ENCODE measurements at places on chromosomes 2 and 18. TPM values are rescaled to one million over a fixed set of nuclear protein-coding genes. Genes with fewer than 3 reads are reported as not detected.

The SLC30A3 gene
- polyA plus RNA-seq, result 111 TPM

The TLX2 gene
- 1.1 TPM for polyA plus RNA-seq

The WNT6 gene
- polyA plus RNA-seq, result 2.7 TPM

The TMEM247 gene
- 59.4 TPM for polyA plus RNA-seq

The NPAS2 gene
- 20.4 TPM for polyA plus RNA-seq

The KLHL41 gene
- polyA plus RNA-seq, result 11.7 TPM

The MC5R gene
- polyA plus RNA-seq, result not detected

- H3K4me3 ChIP-seq, result no peak overlapping the region
- no peak overlapping the region for H3K27ac ChIP-seq
- no peaks in the 10 kb centered on the region for H3K4me1 ChIP-seq
- no peak for DNase-seq
Observed at GRCh38 chr2:579961-580360, 97.2 kb downstream of the TMEM18 start.

DNA sequence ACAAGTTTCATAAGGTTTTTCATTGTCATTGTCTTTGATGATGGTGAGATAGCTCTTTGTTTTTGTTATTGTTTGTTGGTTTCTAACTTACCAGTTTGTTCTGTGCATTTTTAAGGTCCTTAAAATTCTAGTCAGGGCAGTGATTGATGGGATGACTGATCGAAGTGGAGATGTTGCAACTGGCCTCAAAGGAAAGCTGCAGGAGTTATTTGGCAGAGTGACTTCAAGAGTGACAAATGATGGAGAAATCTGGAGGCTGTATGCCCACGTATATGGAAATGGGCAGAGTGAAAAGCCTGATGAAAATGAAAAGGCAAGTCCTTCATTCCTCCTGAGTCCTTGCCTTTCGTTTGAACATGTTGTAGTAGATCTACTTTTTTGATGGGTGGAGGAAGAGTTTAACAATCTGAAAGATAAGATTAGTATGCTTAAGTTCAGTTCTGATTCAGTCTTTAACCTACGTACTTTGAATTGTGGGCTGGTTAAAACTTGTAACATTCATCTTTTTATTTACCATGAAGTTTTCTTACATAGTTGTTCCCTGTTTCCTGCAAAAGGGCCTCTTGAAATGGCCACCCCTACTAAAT is 135.8 kb upstream of the LTBP1 start:
- no peak overlapping the region for H3K4me3 ChIP-seq
- no peak overlapping the region for H3K27ac ChIP-seq
- no peaks in the 10 kb centered on the region for H3K27me3 ChIP-seq
- DNase-seq, result no peak
- H3K36me3 ChIP-seq, result no peaks in the 10 kb centered on the region
- H3K4me1 ChIP-seq, result no peaks in the 10 kb centered on the region

GRCh38 chr18:1292167-1292566 is 387.5 kb downstream of the ADCYAP1 start:
- no peaks in the 10 kb centered on the region for H3K4me1 ChIP-seq
- no peaks in the 10 kb centered on the region for H3K36me3 ChIP-seq
- H3K27ac ChIP-seq, result no peak overlapping the region
- H3K27me3 ChIP-seq, result no peaks in the 10 kb centered on the region
- H3K4me3 ChIP-seq, result no peak overlapping the region

DNA sequence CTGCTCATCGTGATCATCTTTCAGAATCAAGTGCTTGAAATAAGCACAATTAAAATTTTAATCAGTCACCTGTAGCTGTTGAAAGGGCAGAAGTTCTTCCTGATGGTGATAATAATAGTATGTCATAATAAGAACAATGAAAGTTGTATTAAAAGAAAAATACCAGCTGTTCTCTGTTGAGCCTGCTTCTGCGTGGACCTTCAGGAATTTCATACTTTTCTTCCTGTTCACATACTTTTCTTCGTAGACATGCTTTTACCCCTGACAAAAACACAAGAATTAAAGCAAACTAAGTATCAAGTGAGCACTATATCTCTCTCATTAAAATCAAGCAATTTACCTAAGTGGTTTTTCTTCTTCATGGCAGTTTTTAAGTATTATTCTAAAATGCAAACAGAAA is 79.2 kb downstream of the BARD1 start:
- DNase-seq, result no peak
- H3K27me3 ChIP-seq, result no peaks in the 10 kb centered on the region
- H3K4me3 ChIP-seq, result no peak overlapping the region

GRCh38 chr2:12291303-12291702 is 425.4 kb upstream of the TRIB2 start:
- no peak overlapping the region for H3K27ac ChIP-seq
- no peaks in the 10 kb centered on the region for H3K36me3 ChIP-seq

- no peak overlapping the region for H3K27ac ChIP-seq
- no peak for DNase-seq
- H3K4me3 ChIP-seq, result no peak overlapping the region
Observed at GRCh38 chr2:11578081-11578948, 44.5 kb downstream of the GREB1 start.

DNA sequence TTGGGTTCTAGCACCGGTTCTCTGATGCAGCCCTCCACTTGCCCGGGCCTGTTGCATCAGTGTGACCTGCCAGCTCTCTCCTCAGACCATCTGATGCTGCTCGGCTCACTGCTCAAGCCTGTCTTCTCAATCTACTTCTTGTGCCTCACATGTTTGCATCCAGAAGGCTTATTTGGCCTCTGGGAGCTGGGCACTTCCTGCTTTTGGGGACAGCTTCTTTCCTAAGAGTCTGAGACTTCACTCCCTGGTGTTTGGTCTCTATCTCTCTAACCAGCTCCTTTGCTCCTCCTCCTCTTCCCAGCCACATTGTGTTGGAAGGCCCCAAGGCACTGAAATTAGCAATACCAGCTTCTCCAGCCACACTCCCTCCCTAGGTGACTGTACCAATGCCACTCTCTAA is 212.8 kb downstream of the CDCA7 start:
- H3K27ac ChIP-seq, result no peak overlapping the region
- no peak overlapping the region for H3K4me3 ChIP-seq
- H3K4me1 ChIP-seq, result peaks cover 7% of the 10 kb centered on the region
- no peaks in the 10 kb centered on the region for H3K36me3 ChIP-seq

DNA sequence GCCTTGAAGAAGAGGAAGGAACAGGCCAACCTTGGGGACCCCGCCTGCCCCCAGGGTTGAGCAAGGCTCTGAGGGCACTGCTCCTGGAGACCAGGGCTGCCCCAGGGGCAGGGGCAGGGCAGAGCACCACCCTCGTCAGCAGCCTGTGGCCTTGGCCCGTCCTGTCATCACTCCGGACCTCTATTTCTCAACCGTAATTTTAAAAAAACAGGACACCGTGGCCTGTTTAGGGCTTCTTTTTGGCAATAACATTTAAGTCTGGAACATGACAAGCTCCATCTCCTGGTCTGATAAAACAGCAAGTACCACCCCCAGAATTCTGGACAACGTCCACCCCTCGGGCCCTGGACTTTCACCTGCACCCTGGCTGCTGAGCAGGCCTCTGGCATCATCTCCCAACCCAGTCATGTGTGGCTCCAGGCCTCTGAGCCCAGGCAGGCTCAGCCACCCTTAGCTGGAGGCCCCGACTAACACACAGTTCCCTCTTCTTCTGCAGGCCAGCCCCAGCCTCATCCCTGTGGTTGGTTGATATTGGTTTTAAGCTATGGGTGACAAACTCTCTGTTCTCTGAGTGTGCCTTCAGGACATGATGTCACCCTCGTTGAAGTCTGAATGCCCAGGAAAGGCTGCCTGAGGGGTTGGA is 22.6 kb upstream of the ID2 start:
- no peaks in the 10 kb centered on the region for H3K36me3 ChIP-seq
- no peaks in the 10 kb centered on the region for H3K27me3 ChIP-seq
- H3K27ac ChIP-seq, result no peak overlapping the region
- no peak for DNase-seq
- no peak overlapping the region for H3K4me3 ChIP-seq
- peaks cover 5% of the 10 kb centered on the region for H3K4me1 ChIP-seq

GRCh38 chr2:11389551-11390398 is 45.3 kb upstream of the ROCK2 start:
- no peak for DNase-seq
- no peaks in the 10 kb centered on the region for H3K27me3 ChIP-seq
- no peak overlapping the region for H3K27ac ChIP-seq
- H3K4me1 ChIP-seq, result peaks cover 7% of the 10 kb centered on the region
- no peaks in the 10 kb centered on the region for H3K36me3 ChIP-seq
- no peak overlapping the region for H3K4me3 ChIP-seq

DNA sequence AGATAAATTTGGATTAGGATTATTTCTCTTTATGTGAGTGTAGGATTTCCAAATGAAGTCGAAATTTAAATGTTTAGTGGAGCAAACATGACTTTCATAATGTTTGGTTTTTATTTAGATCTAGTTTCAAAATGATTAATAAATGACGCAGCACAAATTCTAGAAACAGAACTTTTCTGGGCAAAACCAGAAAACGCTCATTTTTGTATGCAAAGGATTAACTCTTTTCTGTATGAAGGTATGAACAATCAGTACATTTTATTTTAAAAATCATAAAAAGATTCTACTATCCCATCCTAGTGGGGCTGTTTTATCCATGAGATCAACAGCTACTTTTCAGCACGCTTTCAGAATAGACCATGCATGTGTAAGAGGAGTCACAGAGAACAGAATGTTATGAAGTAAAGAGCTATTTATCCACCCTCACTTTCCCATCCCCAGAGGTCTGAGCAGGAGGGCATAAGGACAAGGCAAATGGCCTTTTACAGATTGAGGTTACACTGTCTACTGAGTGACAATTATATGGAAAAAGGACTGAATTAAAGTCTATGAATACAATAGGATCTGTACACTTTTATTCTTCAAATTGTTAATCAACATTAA is 270.8 kb downstream of the ZEB2 start:
- no peak for DNase-seq
- no peaks in the 10 kb centered on the region for H3K4me1 ChIP-seq
- H3K27me3 ChIP-seq, result no peaks in the 10 kb centered on the region

GRCh38 chr18:3525870-3526420 is 76.0 kb downstream of the TGIF1 start:
- H3K27me3 ChIP-seq, result no peaks in the 10 kb centered on the region
- no peak overlapping the region for H3K27ac ChIP-seq
- H3K36me3 ChIP-seq, result no peaks in the 10 kb centered on the region
- peak; percentile 13 for DNase-seq
- peaks cover 31% of the 10 kb centered on the region for H3K4me1 ChIP-seq

- no peak overlapping the region for H3K4me3 ChIP-seq
- no peak for DNase-seq
- H3K36me3 ChIP-seq, result no peaks in the 10 kb centered on the region
- no peak overlapping the region for H3K27ac ChIP-seq
- H3K4me1 ChIP-seq, result no peaks in the 10 kb centered on the region
Observed at GRCh38 chr2:128234613-128235012, 84.1 kb downstream of the HS6ST1 start.

DNA sequence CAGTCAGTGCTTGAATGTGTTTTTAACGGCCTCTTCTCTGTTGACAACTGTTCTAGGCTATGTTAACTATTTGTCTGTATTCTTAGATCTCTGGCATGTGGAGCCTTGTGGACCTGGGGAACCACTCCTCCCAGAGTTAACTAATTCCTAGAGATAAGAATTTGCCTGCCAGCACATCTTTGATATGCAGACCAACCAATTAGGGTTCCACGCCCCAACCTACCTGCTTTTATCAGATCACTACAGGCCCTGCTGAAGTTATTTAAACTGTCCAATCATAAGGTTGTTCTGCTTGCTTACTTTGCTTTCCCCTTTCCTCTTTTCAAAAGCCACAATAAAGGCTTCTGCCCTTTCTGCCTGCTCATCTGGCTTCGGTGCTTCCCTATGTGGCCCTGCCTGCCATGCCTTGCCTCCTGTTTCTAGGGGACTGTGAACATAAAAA is 8.5 kb upstream of the CYBRD1 start:
- no peak overlapping the region for H3K4me3 ChIP-seq
- H3K4me1 ChIP-seq, result no peaks in the 10 kb centered on the region
- H3K36me3 ChIP-seq, result no peaks in the 10 kb centered on the region
- H3K27me3 ChIP-seq, result no peaks in the 10 kb centered on the region

GRCh38 chr2:150697596-150697995 is 210.1 kb upstream of the RND3 start:
- DNase-seq, result peak; percentile 39
- H3K27me3 ChIP-seq, result no peaks in the 10 kb centered on the region
- no peaks in the 10 kb centered on the region for H3K4me1 ChIP-seq
- no peak overlapping the region for H3K4me3 ChIP-seq
- peak overlapping the region; percentile 1 for H3K27ac ChIP-seq
- H3K36me3 ChIP-seq, result no peaks in the 10 kb centered on the region

DNA sequence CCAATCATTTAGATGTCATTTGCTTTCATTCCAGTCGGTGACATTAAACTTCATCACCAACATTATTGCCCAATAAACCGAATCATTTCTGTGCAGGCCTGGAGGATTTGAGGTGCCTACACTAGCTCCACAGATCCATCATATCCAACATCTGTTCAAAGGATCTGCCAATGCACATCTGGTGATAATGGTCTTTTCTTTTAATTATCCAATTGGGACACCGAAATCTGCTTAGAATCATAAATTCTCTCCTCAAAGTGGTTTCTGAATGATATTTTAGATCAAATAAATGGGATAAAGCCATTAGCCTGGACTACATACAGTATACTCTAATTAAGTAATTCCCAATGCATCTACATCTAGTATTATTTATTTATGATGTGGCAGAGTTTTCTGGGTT is 85.6 kb downstream of the ABCA12 start:
- no peak overlapping the region for H3K4me3 ChIP-seq
- no peak overlapping the region for H3K27ac ChIP-seq
- no peak for DNase-seq
- H3K27me3 ChIP-seq, result no peaks in the 10 kb centered on the region
- no peaks in the 10 kb centered on the region for H3K36me3 ChIP-seq

- no peak for DNase-seq
- H3K36me3 ChIP-seq, result no peaks in the 10 kb centered on the region
- no peaks in the 10 kb centered on the region for H3K27me3 ChIP-seq
- no peak overlapping the region for H3K4me3 ChIP-seq
- no peaks in the 10 kb centered on the region for H3K4me1 ChIP-seq
Observed at GRCh38 chr18:3874581-3874980, 424.6 kb downstream of the TGIF1 start.

DNA sequence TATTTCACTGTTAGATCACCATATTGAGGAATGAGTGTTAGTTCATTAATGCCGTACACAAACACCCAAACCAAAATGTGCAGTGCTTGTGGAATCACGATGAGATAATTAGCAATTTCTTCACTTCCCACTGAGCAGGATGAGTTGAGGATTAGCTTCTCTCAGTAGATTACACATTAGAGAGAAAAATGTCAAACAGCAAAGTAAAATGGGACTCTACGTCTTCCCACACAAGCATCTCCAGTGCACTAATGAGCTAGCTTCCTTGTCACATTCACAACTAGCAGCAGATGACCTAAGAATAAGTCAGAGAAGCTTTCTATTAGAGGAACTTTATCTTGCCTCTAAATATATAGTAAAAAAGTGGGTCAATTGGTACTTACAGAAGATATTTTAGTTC is 926.9 kb downstream of the TSN start:
- no peaks in the 10 kb centered on the region for H3K27me3 ChIP-seq
- H3K36me3 ChIP-seq, result no peaks in the 10 kb centered on the region
- no peaks in the 10 kb centered on the region for H3K4me1 ChIP-seq
- no peak overlapping the region for H3K4me3 ChIP-seq

- H3K27me3 ChIP-seq, result no peaks in the 10 kb centered on the region
- DNase-seq, result no peak
Observed at GRCh38 chr2:96895032-96895745, 25.3 kb upstream of the SEMA4C start.

Data from testis (tissue), 5 donors.